ENCODE measurements at places on chromosomes 3 and 15.

DNA sequence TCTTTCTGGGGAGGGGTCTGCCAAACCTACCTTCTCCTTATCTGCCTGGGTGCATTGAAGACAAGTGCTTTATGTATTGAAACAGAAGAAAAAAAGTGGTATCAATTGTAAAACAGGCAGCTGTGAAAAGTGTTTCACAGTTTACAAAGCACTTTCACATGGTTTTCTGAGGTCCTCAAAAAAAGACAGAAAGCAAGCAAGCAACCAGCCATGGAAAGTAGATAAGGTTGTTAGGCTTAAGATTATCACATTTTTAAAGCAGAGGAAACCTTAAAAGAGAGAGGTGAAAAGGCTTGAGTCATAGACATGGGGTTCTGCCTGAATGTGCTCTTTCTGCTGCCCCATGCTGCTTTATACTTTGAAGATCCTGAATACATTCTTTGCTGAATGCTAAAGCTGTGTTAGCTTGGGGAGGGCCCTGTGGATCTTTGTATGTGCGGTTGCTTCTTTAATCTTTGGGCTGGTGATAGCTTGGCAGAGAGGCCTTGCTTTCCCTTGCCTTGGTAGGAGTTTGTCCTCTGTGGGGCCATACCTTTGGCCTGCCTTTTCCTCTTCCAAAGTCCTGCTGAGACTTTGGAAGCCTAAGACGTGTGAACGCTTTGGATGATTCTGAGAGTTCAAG lies 2.6 kb downstream of the SMAD3 start:
- DNase-seq: no peak

DNA sequence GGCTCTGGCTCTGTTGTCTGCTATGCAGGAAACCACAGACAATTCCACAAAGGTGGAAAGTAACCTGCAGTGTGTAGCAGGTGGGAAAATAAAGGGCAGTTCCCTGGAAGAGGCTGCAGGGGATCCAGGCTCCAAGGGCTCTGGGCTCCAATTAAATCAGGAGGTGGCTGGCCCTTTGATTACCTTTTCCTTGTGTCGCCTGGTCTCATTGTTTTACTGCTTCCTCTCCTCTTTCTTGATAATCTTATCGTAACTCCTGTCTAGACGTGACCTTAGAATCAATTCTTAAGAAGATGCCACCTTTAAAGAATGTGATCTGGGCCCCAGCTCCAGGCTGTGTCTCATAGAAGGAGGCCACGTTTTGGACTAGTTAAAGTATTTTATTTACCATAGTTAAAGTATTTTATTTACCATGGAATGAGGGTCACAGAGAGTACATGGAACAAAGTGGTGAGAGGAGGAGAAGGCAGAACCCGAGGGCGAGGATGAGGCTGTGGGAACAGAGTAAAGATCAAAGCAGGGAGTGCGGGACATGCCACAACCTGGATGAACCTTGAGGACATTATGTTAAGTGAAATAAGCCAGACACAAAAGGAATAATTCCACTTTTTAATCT lies 237.5 kb upstream of the STT3B start:
- no peak for DNase-seq

- no peak for DNase-seq
Measured at GRCh38 chr3:127014536-127015281, 31.8 kb downstream of the PLXNA1 start.

DNA sequence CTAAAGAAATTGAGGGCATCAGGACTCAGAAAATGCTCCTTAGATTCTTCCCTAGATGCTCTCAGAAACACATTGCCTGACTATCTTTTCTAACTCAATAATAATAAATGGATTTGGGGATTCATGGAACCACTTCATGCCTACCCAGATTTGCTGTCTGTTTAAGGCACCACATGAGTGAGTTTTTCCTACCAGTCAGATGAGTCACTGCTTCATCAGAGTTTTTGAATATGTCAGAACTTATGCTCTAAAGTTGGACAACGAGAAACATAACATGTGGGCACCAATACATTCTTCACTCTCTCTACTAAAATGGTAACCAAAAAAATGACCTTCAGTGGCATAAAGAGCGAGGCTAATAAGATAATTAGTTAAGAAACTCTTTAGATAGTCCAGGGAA lies 1135.1 kb downstream of the TUSC7 start:
- no peak for DNase-seq

GRCh38 chr15:73941871-73942635 lies 15.8 kb downstream of the LOXL1 start:
- no peak for DNase-seq

GRCh38 chr15:50543556-50543955 lies 2.9 kb downstream of the USP50 start:
- DNase-seq: no peak

GRCh38 chr3:72489901-72490300 lies 358.3 kb downstream of the SHQ1 start:
- no peak for DNase-seq

- no peak for DNase-seq
Measured at GRCh38 chr3:28151608-28152228, 89.7 kb upstream of the CMC1 start.

GRCh38 chr3:63130625-63131024 lies 147.5 kb upstream of the SYNPR start:
- no peak for DNase-seq

GRCh38 chr15:29959384-29960137 lies 123.2 kb upstream of the GOLGA8J start:
- no peak for DNase-seq

GRCh38 chr3:32719335-32719734 lies 34.3 kb downstream of the CNOT10 start:
- DNase-seq: no peak

- DNase-seq: no peak
Measured at GRCh38 chr15:38070778-38071177, 136.3 kb downstream of the TMCO5A start.

- no peak for DNase-seq
Measured at GRCh38 chr3:142888099-142888480, 793 bp downstream of the PCOLCE2 start.

GRCh38 chr3:32420126-32421038 lies 28.7 kb downstream of the CMTM7 start:
- DNase-seq: no peak

- DNase-seq: no peak
Measured at GRCh38 chr15:26453914-26454313, 319.0 kb downstream of the GABRB3 start.

DNA sequence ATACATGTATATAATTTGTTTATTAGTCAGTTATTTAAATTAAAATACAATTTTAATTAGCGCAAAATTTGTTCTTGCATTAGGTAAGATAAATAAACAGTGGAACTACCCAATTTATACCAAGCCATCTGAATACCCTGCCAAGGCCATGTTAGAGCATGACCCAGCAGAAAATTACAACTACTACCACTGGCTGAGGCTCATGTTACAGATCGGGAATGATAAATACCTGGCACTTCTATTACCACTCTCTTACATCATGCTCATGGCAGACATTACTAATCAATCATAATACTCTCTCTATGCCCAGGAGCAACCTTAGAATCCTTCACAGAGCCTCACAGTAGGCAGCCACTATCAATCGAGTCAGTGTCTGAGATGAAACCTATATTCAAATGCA lies 21.2 kb upstream of the LMOD3 start:
- no peak for DNase-seq

GRCh38 chr15:83837945-83838571 lies 184.1 kb downstream of the ADAMTSL3 start:
- no peak for DNase-seq

DNA sequence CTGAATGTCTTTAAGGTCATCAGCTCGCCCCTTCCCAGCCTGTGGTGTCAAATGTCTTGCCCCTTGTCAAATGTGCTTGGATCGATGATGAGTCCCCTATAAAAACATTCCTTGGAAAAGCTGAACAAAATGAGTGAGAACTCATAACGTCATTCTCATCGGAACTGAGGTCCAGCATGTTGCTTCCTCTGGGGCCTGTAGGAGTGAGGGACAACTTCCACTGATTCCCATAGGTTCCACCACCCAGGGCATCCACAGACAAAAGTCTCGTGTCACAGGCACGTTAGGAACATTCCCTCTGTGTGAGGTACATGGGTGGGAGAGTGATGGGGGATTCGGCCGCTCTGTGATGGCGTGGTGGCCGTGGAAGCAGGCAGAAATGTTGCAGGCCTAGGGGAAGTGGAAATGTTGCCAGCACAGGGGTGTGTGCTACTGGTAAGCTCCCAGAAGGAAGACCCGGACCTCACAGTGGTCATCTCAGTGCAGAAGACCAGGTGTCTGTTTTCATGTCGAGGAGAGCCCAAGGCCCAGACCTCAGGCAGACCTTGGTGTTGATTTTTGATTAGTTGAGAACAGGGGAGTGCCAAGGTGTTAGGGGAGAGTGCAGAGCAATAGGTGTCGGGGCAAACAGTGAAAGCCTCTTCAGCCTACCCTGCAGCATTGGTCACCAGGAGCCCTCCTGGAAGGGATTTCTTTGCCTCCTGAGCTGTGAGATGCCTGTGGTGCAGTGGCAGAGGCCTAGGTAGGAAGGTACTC lies 96.8 kb downstream of the SNRPN start:
- no peak for DNase-seq

DNA sequence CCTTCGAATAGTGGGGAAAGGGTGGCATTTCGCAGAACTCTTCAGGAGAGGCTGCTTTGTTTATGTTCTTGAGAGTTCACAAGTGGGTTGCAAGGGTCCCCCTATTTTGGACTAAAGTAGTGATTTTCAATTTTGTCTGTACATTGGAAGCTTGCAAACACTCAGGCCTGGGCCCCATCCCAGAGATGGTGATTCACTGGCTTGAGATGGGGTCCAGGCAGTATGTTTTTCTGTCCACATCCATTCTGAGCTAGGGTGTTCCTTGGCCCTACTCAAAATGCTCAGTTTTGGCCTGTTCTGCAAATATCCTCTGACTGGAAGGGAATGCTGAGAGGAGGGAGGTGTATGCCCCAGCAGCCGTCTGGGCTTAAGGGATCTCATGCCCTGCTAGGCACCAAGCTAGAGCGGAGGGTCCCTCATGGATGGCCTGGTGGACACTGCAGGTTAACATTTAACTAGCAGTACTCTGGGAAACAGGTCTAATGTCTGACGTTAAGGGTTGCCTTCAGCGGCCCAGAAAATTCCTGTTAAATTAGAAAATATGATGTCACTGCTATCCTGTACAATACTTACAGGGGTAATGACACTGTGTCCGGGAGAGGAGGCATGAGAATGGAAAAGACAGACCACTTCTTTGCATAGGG lies 181.4 kb downstream of the OPA1 start:
- DNase-seq: no peak

DNA sequence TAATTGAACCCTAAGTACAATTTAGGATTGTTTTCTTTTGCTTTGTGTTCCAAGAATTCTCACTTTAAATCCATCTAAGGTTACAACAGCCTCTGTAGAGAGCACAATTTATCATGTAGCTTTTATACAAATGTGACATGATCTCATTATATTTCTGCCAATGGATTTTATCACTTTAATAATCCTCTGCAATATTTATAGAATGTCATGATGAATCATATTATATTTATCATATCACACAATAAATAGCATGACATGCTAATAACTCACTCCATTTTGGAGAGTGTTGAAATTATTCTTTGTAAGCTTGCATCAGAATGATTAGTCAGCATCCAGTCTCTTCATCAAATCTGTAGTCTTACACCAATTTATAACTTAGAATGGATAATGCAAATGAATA lies 280.6 kb upstream of the ZNF717 start:
- no peak for DNase-seq

GRCh38 chr15:51759557-51760070 lies 8.2 kb downstream of the TMOD2 start:
- DNase-seq: no peak

- DNase-seq: no peak
Measured at GRCh38 chr3:102593812-102594602, 159.2 kb downstream of the ZPLD1 start.

GRCh38 chr3:151557068-151557840 lies 96.4 kb upstream of the IGSF10 start:
- no peak for DNase-seq

DNA sequence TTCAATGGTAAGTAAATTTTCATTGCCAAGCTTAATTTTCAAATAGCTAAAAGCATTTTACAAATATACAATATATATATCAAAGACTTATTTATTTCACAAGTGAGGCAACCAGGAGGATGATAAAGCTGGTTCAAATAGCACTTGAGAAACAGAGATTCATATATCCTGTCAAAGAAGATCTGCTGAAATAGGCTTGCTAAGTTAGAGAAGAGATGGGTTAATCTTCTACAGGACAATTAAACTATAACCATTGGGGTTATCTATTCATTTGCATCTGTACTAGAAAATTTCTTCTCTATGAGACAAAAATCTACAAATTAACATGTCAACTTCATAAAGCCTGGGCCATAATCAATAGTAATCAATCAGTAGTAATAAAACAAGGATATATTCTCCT lies 637.7 kb upstream of the UBE2E2 start:
- no peak for DNase-seq

- no peak for DNase-seq
Measured at GRCh38 chr3:94626573-94626972, 563.7 kb downstream of the NSUN3 start.

Measured in stimulated activated CD8-positive, alpha-beta memory T cell treated with anti-CD3 and anti-CD28 coated beads, Interleukin-7, amount 100 ng/mL, for 4 hours (primary cell).